ENCODE measurements at places on chromosomes 6 and 20. TPM values are rescaled to one million over a fixed set of nuclear protein-coding genes. Genes with fewer than 3 reads are reported as not detected.

DNA sequence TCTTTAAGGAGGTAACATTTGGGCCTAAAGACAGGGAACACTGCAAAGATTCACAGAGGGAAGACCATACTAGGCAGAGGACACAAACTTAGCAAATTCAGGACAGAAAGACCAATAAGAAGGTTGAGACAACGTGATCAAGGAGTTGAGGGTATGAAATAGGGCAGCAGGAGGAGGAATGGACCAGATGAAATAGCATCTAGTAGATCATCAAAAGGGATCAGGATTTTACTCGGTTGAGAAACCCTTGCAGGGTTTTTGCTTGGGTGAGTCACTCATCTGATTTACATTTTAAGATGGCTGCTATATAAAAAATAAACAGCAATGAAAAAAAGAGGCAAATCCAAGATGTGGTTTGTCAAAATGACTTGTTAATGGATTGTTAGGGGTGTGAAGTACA lies 4.7 kb downstream of the BCLAF1 start:
- no peak for DNase-seq

- DNase-seq = no peak
Observed at GRCh38 chr20:19649041-19649440, 109.0 kb upstream of the RIN2 start.

DNA sequence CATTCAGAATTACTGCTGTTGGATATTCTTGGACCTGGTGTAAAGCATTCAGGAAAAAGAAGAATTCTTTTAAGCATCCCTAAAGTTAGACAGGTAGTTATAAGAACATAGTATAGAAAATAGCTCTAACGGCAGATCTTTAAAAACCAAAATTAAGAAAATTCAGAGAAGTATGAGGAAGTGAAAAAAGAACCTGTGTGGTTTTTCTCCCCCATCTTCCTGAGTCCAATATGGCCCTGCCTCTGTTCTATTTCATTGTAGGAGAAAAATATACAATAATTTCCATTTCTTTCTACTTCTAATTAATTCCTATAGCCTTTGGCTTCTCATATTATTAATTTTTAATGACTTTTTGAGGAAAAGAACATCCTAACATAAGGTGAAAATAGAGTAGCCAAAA lies 47.1 kb downstream of the FHL5 start:
- DNase-seq = no peak

DNA sequence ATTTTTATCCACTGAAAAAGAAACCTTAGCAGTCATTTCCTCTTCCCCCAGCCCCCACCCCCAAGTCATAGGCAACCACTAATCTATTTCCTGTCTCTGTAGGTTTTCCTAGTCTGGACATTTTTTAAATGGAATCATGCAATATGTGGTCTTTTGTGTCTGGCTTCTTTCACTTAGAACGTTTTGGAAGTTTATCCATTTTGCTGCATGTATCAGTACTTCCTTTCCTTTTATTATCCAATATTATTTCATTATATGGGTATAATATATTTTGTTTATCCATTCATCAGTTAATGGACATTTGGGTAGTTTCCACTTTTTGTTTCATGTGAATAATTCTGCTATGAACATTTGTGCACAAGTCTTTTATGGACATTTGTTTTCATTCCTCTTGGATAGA lies 99.3 kb upstream of the BMP5 start:
- no peak for DNase-seq

DNA sequence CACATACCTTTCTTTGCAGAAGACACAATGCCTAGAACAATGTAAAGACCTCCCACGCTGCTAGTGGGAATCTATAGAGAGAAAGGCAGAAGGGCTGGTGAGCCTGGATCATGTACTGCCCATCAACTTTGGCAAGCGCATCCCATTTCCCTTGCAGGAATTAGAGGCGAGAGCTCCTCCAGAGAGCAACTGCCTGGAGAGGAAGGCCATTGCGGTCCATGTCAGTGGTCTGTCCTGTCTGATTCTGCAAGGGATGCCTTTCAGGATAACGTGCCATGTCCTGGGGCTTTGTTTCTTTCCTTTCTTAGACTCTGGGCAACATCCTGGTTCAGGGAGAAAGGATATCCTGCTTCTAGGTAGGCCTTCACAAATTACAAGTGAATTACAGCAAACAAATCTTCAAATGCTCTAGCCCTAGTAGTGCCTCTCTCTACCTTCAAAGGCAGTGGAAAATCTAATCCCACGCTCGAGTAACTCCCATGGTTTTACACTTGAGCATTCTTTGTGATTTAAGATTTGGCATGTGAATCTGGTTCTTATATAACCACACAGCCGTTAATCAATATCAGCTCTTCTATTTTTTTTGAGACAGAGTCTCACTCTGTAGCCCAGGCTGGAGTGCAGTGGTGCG lies 38.5 kb downstream of the GCNT2 start:
- DNase-seq = peak; percentile 15

DNA sequence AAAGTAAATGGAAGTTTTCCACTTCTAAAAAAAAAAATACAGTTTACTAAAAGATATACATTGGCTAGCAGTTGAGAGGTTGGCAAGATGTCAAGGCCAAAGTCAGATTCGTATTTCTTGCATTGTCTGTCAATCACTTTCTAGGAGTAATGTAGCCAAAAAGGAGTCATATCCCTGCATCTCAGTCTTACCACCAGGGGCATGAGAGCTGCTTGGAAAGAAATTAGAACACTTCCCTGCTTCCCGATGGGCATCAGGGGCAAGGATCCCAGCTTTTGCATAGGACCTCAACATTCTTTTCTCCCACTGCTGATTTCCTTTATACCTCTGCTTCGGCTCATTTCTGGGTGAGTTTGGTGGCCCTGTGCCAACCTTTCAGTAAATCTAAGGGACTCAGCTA lies 581.0 kb upstream of the MAP3K7 start:
- DNase-seq = no peak

GRCh38 chr6:13407709-13408695 lies 79.4 kb downstream of the GFOD1 start:
- no peak for DNase-seq

GRCh38 chr20:10476319-10476724 lies 41.2 kb downstream of the SLX4IP start:
- DNase-seq = no peak

DNA sequence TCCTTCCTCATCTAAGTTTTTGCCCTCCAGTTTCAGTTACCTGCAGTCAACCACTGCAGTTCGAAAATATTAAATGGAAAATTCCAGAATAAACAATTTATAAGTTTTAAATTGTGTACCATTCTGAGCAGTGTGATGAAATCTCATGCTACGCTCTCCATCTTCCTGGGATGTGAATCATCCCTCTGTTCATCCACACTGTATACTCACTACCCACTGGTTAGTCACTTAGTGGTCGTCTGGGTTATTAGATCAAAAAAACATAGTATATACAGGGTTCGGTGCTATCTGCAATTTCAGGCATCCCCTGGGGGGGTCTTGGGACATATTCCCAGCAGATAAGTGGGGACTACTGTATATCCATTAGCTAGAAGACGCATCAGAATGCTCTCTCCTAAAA lies 151.9 kb upstream of the SLC22A16 start:
- no peak for DNase-seq

DNA sequence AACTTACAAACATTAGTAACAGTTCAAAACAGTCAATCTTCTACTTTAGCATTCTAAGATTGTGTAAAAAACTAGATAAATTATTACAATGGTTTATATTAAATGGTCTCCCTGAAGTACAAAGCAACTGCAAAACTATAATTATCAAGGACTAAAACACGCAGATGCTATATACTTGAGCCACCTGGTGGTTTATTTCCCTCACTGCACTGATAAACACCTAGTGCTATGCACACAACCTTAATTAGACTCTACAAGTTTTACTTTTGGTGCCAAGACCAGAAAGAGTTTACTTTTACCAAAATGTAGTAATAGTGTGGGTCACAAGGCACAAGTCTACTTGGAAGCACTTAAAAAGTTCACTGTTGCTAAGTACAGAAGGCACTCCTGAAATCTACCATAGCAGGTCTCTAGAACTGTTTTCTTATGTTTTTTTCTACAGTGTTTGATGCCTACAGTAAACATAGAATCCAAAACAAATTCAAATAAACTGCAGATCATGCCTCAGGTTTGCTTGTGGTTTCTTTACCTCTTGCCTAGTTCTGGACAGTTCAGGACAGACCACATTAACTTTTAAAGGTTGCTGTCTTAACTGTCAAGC lies 49.2 kb downstream of the GMDS start:
- peak; percentile 61 for DNase-seq

DNA sequence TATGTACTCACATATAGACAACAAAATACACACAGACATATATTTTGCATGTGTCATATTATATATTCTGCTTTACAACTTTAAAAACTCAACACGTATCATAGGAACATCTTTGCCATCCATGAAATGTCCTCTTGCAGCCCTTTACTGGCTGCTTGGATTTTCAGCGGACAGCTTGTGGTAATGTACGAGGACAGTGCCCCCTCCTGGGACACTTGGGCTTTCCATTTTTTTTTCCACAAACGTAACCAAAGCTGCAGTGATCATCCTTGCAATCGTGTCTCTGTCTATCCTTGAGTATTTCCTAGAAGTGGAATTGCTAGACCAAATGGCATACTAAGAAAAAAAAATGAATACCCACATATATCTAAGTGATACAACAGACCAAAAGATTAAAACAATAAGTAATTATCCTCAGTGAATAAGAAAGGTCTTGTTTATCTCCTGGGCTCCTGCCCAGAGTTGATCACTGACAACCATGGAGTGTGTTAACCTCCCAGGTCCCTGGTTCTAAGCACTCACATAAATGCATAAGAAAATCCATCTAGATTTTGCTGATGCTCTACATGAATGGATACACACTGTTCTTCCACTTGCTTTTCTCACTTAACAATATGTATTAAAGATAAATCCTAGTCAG lies 18.1 kb downstream of the BPI start:
- DNase-seq = peak; percentile 75

GRCh38 chr6:131952886-131953509 lies 1.8 kb upstream of the CCN2 start:
- no peak for DNase-seq

DNA sequence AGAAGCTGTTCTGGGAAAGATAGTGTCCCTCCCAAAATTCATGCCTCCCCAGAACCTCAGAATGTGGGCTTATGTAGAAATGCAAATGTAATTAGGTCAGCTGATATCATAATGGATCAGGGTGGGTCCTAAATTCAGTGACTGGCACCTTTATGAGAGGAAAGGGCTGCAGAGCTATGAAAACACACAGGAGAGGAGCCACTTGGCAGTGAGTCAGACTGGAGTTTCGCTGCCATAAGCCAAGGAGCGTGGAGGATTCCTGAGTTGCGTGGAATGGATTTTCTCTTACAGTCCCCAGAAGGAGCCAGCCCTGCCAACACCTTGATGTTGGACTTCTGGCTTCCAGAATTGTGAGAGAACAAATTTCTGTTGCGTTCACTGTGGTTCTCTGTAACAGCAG lies 249.8 kb upstream of the PMEPA1 start:
- no peak for DNase-seq

- no peak for DNase-seq
Observed at GRCh38 chr6:166636934-166637333, 9.9 kb upstream of the RPS6KA2 start.

DNA sequence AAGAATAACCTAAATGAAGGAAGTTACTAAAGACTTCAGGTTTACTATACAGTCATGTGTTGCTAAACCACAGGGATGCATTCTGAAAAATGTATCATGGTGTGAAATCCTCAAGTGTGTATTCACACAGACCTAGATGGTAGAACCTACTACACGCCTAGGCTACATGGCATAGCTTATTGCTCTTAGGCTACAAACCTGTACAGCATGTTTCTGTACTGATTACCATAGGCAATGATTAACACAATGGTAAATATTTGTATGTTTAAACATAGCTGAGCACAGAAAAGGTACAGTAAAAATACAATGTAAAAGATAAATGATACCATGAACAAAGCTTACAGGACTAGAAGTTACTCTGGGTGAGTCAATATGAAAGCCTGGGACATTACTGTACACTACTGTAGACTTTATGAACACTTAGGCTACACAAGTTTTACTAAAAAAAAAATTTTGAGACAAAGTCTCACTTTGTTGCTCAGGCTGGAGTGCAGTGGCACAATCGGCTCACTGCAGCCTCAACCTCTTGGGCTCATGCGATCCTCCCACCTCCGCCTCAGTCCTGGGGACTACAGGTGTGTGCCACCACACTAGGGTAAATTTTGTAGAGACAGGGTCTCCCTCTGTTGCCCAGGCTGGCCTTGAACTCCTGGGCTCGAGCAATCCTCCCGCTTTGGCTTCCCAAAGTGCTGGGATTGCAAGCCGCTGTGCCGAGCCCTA lies 36.0 kb downstream of the ADNP start:
- no peak for DNase-seq

GRCh38 chr20:49986049-49986448 lies 3.3 kb downstream of the SNAI1 start:
- DNase-seq = no peak

DNA sequence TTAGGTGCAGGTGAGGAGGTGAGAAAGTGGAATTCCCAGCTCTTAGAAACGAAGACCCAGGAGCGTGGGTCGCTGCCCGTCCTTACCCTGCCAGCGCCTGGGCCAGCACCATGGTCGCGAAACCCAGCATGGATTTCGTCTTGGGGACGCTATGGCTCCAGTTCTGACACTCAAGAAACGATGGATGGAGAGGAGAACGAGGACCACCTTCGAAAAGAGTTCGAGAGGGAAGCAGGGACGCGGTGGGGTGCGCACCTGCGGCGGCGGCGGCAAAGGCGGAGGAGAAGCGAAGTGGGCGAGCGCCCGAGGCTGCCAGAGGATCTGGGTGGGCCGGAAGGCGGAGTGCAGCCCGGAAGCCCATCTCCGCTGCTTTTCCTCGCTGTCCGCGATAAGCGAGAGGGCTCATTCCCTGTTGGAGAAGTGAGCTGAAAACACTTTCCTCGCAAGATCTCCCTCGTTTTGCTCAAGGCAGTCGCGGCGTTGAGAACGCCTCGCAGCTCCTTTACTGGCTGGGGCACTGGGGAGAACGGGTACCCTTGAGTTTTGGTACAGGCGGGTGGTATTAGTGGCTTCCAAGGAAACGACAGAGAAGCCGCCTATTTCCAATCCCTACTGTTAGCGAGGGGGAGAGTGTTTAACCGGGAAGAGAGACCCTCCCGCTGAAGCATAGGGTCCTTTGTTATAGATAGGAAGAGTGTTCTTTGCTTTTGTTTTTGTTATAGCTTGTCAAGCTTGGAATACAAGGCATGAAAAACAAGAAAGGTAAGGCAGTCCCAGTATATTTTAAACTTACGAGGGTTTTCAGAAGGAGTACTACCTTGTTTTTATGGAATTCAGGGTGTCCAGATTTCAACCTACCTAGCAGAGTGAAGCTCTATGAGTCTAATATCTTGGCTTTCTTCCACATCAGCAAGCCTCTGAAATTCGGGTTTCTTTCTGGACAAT lies 109.5 kb downstream of the TRIM27 start:
- DNase-seq = peak; percentile 76

GRCh38 chr6:142883011-142883410 lies 62.0 kb downstream of the HIVEP2 start:
- no peak for DNase-seq

- peak; percentile 0 for DNase-seq
Observed at GRCh38 chr20:63532449-63532971, 4.7 kb downstream of the PTK6 start.

The HLA-DRA gene
- 2.3 TPM for total RNA-seq

The CSNK2B gene
- total RNA-seq = 190 TPM

The TREML2 gene
- total RNA-seq = not detected

The BMP5 gene
- total RNA-seq = 1.5 TPM

The RSPO3 gene
- total RNA-seq = 0.81 TPM

The PRR18 gene
- 0.13 TPM for total RNA-seq

The ZFP57 gene
- not detected for total RNA-seq

The RBPJL gene
- total RNA-seq = not detected

All from neural progenitor cell (in vitro differentiated cells).